ENCODE measurements at places on chromosomes 16 and 17.

DNA sequence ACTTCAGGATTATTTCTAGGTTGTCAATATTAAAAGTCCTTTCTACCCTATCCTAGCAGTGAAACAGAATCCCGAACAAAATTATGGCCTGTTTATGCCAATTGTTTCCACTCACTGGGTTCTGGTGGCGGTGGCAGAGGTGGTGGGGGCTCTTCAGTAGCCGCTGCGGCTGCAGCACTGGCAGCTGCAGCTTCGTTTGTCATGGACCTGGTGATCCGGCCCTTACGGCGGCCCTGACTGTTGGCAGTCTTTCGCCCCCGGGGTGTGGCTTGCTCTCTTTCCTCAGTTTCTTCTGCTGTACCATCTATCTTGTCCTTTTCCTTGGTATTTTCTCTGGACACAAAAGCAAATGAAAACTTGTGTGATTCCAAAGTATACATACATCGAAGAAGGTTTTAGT lies 94.4 kb downstream of the NCOR1 start:
- no peaks in the 10 kb centered on the region for H3K4me1 ChIP-seq
- no peaks in the 10 kb centered on the region for H3K27me3 ChIP-seq
- no peak overlapping the region for H3K4me3 ChIP-seq
- peaks cover 76% of the 10 kb centered on the region for H3K36me3 ChIP-seq
- H3K27ac ChIP-seq, result no peak overlapping the region

GRCh38 chr16:56275076-56275475 lies 83.8 kb downstream of the GNAO1 start:
- no peak overlapping the region for H3K4me3 ChIP-seq
- no peaks in the 10 kb centered on the region for H3K27me3 ChIP-seq
- no peak overlapping the region for H3K27ac ChIP-seq
- H3K36me3 ChIP-seq, result no peaks in the 10 kb centered on the region
- no peak for DNase-seq
- H3K4me1 ChIP-seq, result no peaks in the 10 kb centered on the region

GRCh38 chr17:74882517-74883240 lies 9.9 kb upstream of the FDXR start:
- no peak overlapping the region for H3K27ac ChIP-seq
- H3K4me1 ChIP-seq, result no peaks in the 10 kb centered on the region
- H3K4me3 ChIP-seq, result no peak overlapping the region
- DNase-seq, result no peak
- no peaks in the 10 kb centered on the region for H3K36me3 ChIP-seq

- H3K4me1 ChIP-seq, result peaks cover 30% of the 10 kb centered on the region
- no peaks in the 10 kb centered on the region for H3K27me3 ChIP-seq
- peak; percentile 77 for DNase-seq
- H3K4me3 ChIP-seq, result no peak overlapping the region
- H3K27ac ChIP-seq, result peak overlapping the region; percentile 65
These were observed 71.8 kb downstream of the PRKCA start for GRCh38 chr17:66373944-66374817.

DNA sequence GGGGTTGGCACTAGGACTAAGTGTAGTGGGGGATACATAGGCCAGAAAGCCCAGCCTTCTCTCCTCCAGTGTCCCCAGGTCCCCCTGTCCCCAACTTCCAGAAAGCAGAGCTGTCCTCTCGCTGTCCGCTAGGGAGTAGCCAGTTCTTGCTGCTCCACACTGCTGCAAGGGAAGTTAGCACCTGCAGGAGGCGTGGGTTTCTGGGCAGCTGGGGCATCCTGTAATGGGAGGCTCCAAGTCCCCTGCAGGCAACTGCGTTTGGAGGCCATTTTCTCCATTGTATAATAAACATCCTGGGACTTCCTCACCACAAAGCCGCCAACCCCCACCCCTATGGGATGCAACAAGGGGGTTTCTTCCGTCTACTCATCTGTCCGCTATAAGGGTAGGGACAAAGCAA lies 1.7 kb downstream of the RPRML start:
- H3K4me1 ChIP-seq, result peaks cover 18% of the 10 kb centered on the region
- DNase-seq, result peak; percentile 51
- no peak overlapping the region for H3K4me3 ChIP-seq
- peaks cover 15% of the 10 kb centered on the region for H3K27me3 ChIP-seq

DNA sequence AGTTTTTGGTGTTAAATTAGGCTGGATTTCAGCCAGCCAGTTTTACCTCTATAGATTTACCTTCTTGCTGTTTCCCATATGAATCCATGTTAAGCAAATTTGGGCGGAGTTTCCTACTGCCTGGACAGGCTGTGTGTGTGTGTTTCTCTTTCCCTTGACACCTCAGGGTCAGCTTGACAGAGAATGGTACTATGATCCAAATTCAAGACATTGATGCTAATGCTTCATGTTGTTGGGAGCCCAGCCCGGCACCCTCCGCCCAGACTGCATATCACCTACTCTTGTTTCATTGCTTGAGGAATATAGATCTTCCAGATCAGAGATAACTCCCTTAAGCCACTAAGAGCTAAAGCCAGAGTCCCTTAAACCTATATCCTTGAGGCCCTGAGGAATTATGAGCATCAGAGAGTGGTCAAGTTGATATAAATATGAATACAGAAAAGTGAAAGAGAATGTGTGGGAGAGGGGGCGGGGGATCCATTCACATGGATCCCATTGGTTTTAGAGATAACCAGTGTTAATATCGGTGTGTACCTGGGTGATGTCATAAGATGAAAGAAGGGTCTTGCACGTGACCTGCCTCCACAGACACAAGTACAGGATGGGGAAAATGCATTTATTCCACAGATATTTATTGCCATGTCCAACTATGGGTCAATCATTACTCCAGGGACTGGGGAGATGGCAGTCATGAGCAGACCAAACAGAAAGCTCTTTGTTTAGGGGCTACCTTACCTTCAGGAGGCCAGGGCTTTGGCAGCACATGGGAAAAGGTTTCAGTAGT lies 69.7 kb downstream of the WIPI1 start:
- no peaks in the 10 kb centered on the region for H3K27me3 ChIP-seq
- no peak overlapping the region for H3K4me3 ChIP-seq
- no peaks in the 10 kb centered on the region for H3K36me3 ChIP-seq
- no peaks in the 10 kb centered on the region for H3K4me1 ChIP-seq

- DNase-seq, result peak; percentile 82
- peaks cover 5% of the 10 kb centered on the region for H3K36me3 ChIP-seq
- peaks cover 9% of the 10 kb centered on the region for H3K4me1 ChIP-seq
- H3K4me3 ChIP-seq, result no peak overlapping the region
- peaks cover 3% of the 10 kb centered on the region for H3K27me3 ChIP-seq
These were observed 21.4 kb upstream of the CHMP6 start for GRCh38 chr17:80970044-80970761.

DNA sequence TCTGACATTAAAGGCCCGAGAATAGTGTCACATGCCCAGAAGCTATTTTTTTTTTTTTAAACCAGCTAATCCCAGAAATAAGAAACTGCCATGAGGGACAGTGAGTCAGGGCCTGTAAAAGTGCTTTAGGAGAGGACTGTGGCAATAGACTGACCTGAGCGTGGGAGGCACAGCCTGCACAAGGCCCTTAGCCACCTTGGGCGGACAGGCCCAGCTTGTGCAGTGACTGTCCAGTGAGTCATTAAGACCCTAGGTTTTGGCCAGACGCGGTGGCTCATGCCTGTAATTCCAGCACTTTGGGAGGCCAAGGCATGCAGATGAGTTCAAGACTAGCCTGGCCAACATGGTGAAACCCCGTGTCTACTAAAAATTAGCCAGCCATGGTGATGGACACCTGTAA lies 343.0 kb upstream of the ZFHX3 start:
- no peak for DNase-seq
- H3K4me1 ChIP-seq, result no peaks in the 10 kb centered on the region
- H3K4me3 ChIP-seq, result no peak overlapping the region
- no peak overlapping the region for H3K27ac ChIP-seq

DNA sequence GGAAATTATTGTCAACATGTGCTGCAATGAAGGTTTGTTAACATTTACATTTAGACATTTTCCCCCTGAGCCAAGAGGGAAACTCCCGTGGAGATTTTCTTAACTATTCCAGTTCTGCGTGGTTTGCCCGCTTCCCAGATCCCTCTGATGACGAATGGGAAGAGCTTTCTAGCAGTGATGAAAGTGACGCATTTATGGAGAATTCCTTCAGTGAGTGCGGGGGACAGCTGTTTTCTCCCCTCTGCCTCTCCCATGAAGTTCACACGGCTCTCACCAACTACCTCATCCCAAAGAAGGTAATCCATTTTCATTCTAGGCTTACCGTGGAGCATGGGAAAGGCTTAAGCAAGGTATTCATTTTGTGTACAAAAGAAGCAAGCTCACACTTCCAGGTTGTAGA lies 18.2 kb downstream of the HEATR3 start:
- no peaks in the 10 kb centered on the region for H3K4me1 ChIP-seq
- no peak overlapping the region for H3K4me3 ChIP-seq
- H3K27me3 ChIP-seq, result no peaks in the 10 kb centered on the region
- DNase-seq, result no peak
- peaks cover 43% of the 10 kb centered on the region for H3K36me3 ChIP-seq

GRCh38 chr16:89018282-89019158 lies 41.5 kb upstream of the CBFA2T3 start:
- no peaks in the 10 kb centered on the region for H3K4me1 ChIP-seq
- no peak overlapping the region for H3K27ac ChIP-seq
- no peak overlapping the region for H3K4me3 ChIP-seq
